ENCODE measurements at places on chromosomes 6 and 20.

GRCh38 chr20:33518071-33518470 is 28.2 kb downstream of the CBFA2T2 start:
- no peak for DNase-seq

DNA sequence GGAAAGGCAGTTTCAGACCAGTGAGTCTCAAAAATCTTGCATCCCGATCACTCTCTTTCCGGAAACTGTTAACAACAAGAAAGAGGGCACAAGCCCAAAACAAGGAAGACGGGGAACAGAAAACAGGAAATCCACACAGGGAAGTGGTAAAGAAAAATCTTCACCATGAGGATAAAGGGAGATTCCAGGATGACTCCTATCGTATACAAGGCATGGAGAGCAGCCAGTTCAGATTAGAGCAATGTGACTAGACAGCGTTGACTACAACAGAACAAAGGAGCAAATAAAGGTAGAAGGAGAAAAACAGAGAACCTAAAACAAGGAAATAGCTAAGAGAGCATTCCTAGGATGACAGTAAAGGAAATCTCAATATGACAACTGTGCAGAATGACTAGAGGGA is 26.5 kb downstream of the VNN1 start:
- DNase-seq: no peak

DNA sequence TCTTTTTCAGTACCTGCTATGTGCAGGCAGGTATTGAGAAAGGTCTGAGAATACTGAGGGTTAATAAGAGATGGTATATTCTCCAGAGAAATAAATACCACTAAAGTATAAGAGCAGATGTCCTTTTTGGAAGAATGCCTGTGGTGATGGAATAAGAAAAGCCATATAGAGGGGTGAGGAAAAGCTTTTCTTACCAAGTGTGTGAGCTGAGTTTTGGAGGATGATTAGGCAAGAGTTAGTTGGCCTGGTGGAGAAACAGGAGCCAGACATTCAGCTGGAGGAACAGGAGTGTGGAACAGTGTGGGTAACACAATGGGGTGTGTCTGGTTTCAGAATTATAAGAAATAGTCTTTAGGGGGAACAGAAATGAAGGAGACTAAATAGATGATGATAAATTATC is 19.9 kb downstream of the ZNF451 start:
- no peak for DNase-seq

- DNase-seq: no peak
Measured at GRCh38 chr6:87393026-87393622, 14.6 kb upstream of the CFAP206 start.

- no peak for DNase-seq
Measured at GRCh38 chr6:154703124-154703523, 30.1 kb upstream of the SCAF8 start.

DNA sequence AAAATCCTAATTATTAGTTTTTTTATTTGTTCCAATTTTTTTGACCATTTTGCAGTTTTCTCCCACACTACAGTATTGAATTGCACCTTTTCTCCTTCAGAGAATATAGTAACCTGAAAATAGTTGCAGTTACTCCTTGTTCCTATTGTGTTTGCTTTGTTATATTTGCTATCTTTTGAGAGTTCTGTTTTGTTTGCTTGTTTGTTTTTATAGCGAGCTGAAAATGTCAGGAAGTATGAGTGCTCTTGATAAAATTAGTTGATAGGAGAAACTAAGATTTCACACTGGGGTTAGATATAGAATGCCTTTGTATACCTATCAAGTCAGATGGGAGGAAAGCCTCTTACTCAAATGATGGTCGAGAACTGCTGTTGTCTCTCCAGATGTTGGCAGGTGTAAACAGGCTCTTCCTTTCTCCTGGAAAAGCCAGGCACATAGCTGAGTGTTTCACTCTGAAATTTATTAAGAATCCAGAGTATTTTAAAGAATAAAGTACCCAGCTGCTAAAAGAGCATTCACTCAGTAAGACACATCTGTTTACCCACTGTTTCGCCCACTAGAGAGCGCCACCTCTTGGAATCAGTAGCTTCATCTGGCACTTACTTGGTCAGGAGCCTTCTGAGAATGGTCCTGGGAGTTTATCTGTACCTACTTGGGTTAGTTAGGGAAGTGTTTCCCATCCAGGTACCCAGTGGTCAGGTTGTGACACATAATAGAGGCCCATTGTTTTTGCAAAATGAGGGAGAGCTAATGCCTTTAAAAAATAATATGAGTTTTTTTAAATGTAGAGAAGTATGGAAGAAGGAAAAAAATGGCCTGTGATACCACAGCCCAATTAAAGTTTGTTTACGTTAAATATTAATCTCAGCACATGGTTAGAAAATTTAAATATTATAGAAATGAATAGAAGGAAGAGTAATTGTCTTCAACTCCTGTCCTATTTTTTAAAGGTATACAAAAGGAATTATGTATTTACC is 11.2 kb downstream of the NT5DC1 start:
- no peak for DNase-seq

- no peak for DNase-seq
Measured at GRCh38 chr6:28003059-28003458, 46.0 kb downstream of the OR2B6 start.

DNA sequence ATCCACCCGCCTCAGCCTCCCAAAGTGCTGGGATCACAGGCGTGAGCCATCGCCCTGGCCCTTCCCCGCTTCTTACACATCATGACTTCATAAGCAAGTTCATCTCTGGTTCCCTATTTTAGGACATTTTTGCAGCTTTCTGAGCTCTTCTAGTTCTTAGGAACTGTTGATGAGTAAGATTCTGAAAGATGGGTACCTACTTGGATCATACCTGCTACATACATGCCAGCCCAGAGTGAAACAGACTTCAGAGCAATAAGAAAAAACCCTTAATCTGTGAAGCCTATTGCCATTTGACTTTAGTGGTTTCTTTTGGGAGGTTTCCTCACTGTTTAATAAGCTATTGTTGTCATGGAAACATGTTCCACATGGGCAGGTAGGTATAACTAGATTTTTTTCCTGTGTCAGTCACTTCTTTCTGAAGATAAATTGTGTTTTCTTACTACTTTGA is 27.9 kb upstream of the TMEM217 start:
- DNase-seq: no peak

- DNase-seq: no peak
Measured at GRCh38 chr20:21808863-21809664, 103.6 kb downstream of the PAX1 start.

- DNase-seq: no peak
Measured at GRCh38 chr6:103874575-103874974, 985.1 kb downstream of the HACE1 start.

DNA sequence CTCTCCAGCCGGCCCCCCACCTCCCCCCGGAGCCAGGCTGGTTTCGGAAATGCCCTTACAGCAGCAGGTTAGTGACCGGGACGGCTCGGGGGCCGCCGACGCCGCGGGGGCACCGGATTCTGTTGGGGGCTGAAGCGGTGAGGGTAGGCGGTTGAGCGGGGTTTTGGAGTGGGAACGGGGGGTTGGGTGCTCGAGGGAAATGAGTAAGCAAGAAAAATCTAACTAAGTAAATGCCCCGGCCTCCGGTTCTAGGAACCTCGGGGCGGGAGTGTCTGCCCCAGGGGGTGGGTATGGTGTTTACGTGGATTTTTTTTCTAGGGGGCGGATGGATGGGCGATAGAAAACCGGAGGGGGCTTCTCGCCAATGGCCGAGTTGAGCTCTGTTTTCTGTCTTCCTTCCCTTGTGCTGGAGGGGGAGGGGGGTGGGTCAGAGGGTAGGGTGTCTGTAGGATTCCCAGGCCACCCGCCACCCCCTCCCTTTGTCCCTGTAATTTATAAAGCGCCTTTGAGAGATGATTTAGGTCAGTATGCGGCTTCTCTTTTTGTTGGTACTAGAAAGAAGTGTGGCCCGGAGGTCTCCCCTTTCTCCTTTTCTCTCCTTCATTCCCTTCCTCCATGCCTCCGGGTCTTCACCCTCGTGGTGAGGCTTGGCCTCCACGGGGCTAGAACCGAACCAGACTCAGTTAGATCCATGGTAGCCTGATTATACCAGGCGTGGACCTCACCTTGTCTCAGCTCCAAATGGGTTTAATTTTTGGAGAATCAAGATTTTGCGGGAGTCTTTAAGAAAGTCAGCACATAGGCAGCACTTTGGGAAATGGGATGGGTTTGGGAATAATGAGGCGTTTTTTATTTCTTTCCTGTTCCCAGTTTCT is 2.3 kb downstream of the E2F3 start:
- no peak for DNase-seq

- DNase-seq: no peak
Measured at GRCh38 chr6:100347901-100348550, 116.7 kb downstream of the SIM1 start.

GRCh38 chr6:100877851-100878250 is 3.3 kb downstream of the ASCC3 start:
- no peak for DNase-seq

DNA sequence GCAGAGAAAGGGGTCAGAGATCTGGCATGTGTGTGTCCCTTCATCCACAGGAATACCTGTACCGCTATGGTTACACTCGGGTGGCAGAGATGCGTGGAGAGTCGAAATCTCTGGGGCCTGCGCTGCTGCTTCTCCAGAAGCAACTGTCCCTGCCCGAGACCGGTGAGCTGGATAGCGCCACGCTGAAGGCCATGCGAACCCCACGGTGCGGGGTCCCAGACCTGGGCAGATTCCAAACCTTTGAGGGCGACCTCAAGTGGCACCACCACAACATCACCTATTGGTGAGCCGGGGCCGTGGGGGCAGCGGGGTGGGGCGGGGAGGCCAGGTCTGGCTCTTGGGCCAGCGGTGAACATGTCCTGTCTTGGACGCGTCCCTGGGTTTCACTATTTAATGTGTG is 1.1 kb downstream of the MMP9 start:
- no peak for DNase-seq

DNA sequence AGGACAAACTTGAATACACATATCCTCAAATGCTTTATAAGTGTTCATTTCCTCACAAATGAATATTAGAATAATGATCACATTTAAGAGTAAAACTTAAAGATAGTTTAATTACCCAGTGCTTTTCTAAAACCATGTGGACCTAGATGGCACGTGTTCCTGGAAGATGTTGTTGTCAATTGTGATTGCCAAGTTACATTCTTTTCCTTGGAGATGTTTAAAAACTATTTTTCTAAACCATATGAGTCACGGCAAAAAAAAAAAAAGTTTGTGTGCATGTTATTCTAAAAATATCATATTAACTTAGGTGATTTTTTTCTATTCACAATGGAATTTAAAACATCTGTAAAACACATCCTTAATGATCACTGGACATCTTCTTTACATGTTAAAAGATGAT is 51.1 kb downstream of the RCAN2 start:
- DNase-seq: no peak

DNA sequence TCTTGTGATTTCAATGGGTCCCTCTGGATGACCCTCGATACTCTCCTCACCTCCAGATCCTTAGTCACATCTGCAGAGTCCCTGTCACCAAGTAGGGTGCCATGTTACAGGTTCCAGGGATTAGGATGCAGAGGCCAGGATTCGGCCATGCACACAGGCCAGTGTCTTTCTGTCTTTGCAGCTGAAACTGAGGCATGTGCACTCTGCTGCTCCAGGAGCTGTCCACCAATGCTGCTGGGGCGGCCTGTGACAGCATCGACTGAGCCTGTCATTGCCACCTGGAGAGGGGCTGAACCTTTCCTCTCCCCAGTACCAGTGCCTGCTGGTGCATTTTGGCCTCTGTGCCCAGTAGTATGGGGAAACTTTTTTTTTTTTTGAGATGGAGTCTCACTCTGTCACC is 4.4 kb upstream of the RBM38 start:
- DNase-seq: no peak

DNA sequence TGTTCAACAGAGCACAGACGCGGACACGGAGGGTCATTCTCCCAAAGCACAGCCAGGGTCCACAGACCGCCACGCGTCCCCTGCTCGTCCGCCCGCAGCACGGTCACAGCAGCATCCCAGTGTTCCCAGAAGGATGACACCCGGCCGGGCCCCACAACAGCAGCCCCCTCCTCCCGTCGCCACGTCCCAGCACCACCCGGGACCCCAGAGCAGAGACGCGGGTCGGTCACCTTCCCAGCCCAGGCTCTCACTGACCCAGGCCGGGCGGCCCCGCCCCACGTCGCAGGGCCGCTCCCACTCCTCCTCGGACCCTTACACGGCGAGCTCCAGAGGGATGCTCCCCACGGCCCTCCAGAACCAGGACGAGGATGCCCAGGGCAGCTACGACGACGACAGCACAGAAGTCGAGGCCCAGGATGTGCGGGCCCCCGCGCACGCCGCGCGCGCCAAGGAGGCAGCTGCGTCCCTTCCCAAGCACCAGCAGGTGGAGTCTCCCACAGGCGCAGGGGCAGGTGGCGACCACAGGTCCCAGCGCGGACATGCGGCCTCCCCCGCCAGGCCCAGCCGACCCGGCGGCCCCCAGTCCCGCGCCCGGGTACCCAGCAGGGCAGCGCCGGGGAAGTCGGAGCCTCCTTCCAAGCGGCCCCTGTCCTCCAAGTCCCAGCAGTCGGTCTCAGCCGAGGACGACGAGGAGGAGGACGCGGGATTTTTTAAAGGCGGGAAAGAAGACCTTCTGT is 64.3 kb downstream of the FNDC1 start:
- DNase-seq: no peak

GRCh38 chr6:73011945-73012344 is 213.4 kb downstream of the KHDC1L start:
- DNase-seq: no peak

DNA sequence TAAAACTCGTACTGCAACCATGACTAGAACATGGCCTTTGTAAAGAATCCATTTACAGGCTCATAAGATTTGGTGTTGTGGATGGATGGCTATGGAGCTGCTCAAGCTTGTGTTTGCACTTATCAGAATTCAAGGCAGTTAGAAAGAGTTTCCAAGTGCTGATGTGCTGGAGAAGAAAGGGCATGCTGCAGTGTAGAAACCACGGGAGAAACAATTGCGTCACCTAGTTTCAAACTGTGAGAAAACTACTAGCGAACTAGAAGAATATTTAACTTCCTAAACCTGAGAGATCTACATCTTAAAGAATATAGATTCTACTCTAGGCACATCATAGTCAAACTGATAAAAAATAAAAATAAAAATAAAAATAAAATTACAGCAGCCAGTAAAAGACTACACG is 116.2 kb downstream of the SGK1 start:
- DNase-seq: no peak

DNA sequence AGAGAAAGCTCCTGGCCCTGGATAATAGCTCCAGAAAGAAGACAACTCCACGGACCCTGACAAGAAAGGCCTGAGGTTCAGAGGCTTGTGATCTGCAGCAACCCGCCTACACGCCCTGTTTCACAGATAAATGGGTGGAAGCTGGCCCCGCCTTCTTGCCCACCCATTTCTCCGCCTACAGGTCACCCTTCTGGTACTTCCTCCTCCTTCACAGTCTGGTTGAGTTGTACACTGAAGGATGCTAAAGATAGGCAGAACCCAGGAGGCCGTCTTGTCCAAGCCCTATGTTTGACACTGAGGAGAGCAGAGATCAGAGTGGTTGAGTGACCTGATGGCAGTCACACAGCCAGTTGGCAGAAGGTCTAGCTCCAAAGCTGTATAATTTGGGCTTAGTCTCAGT is 34.2 kb upstream of the MDGA1 start:
- no peak for DNase-seq

GRCh38 chr6:87755708-87756671 is 54.0 kb upstream of the AKIRIN2 start:
- DNase-seq: no peak

- DNase-seq: no peak
Measured at GRCh38 chr6:1766654-1767053, 156.9 kb downstream of the FOXC1 start.

Data from esophagus muscularis mucosa (tissue), 4 donors.